Stimulated activated CD8-positive, alpha-beta memory T cell treated with anti-CD3 and anti-CD28 coated beads, Interleukin-2, amount 100 ng/mL, for 48 hours (primary cell): ENCODE measurements at places on chromosomes 11 and 22.

- DNase-seq: no peak
Measured at GRCh38 chr11:44742508-44743246, 15.9 kb downstream of the TSPAN18 start.

GRCh38 chr11:86799680-86800075 lies 664 bp upstream of the PRSS23 start:
- DNase-seq: no peak

DNA sequence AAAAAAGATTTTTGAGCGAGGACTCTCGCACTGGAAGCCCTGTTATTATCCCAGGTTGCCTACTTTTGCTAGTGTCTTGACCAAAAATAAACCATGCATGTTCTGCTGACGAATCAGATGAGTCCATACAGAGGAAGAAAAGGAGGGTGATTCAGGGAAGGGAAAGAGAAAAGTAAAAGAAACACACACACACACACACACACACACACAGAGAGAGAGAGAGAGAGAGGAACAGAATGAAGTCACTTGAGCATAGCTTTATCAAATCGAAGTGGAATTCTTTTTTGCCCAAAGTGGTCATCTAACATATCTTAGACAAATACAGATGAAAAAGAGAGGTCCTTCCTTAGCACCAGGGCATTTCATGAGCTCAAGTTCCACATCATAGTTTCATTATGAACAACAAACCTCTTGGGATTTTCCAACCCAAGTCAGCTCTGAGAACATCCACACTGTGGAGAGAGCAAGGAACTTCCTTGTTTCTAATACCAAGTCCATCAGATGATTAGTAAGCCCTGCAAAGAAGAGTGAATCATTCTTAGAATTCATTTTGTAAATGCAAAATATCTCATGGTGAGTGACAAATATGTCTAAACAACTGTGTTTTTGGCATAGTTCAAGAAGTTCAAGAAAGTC lies 7.7 kb upstream of the MMP12 start:
- no peak for DNase-seq

GRCh38 chr11:47378010-47378835 lies at the start of gene SPI1:
Gene SPI1 (minus strand): TSS chr11:47378547. CDS start chr11:47378353, 194 bp downstream.
- DNase-seq: no peak

GRCh38 chr11:111981270-111981669 lies 43.9 kb upstream of the DLAT start:
- DNase-seq: no peak

DNA sequence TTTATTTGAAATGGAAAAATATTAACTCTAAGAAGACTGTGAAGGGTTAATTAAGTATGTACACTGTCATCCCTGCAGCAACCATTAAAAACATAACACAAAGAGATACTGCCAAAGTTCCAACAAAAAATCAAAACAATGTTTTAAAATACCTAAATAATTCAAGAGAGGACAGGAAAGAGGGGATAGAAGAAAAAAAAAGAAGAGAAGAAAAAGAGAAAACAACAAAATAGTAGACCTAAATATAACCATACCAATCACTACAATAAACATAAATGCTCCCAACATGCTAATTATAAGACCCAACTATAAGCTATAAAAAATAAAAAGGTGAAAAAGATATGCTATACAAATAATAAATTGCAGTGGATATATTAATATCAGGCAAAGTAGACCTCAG lies 20.1 kb downstream of the GNB1L start:
- no peak for DNase-seq

- DNase-seq: no peak
Measured at GRCh38 chr11:43381802-43382201, 23.1 kb downstream of the TTC17 start.

DNA sequence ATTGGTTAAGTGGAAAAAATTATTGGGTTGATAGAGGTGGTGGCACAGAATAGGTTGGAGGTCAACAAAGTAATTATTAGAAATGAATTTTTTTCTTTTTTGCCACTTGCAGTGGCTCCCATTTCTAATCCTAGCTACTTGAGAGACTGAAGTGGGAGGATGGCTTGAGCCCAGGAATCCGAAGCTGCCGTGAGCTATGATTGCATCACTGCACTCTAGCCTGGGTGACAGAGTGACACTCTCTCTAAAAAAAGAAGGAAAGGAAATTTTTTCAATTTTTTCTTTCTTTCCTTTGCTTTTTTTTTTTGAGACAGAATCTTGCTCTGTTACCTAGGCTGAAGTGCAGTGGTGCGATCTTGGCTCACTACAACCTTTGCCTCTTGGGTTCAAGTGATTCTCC lies 2.2 kb upstream of the BCO2 start:
- no peak for DNase-seq

- no peak for DNase-seq
Measured at GRCh38 chr11:94705891-94706615, 62.1 kb upstream of the AMOTL1 start.
